Articular chondrocyte of knee joint (primary cell): ENCODE measurements at places on chromosomes 2 and 18. TPM values are rescaled to one million over a fixed set of nuclear protein-coding genes. Genes with fewer than 3 reads are reported as not detected.

The MSTN gene
- total RNA-seq: 0.13 and 0.32 TPM in 2 replicates

The ZSWIM2 gene
- under 0.01 TPM in 1 of 2 replicates, not detected in the other for total RNA-seq

The SPDYA gene
- total RNA-seq: 0.86 and 1.3 TPM in 2 replicates

The SGPP2 gene
- total RNA-seq: not detected in 2 replicates

The LAMA3 gene
- total RNA-seq: 3.9 and 7.1 TPM in 2 replicates

The SERPINB12 gene
- total RNA-seq: not detected in 2 replicates

The IGFBP5 gene
- total RNA-seq: 706 and 1,050 TPM in 2 replicates

The MC5R gene
- not detected in 2 replicates for total RNA-seq

The DES gene
- total RNA-seq: 0.76 and 1.6 TPM in 2 replicates

The TGFA gene
- total RNA-seq: 0.91 and 2.5 TPM in 2 replicates

The CD207 gene
- total RNA-seq: not detected in 2 replicates

The ANTXR1 gene
- total RNA-seq: 393 and 403 TPM in 2 replicates

The EIF4E2 gene
- 99.6 and 115 TPM in 2 replicates for total RNA-seq

The PDCD1 gene
- total RNA-seq: not detected in 2 replicates

The KCNE4 gene
- 43.4 and 63.8 TPM in 2 replicates for total RNA-seq

The GALNT5 gene
- 59.5 and 82.7 TPM in 2 replicates for total RNA-seq

The PUM2 gene
- total RNA-seq: 45.1 and 54.3 TPM in 2 replicates

The DAPL1 gene
- total RNA-seq: 0.22 TPM in 1 of 2 replicates, not detected in the other

The GCG gene
- not detected in 2 replicates for total RNA-seq

The MRO gene
- 0.39 and 0.43 TPM in 2 replicates for total RNA-seq

The BOLL gene
- not detected in 2 replicates for total RNA-seq

The GKN2 gene
- not detected in 2 replicates for total RNA-seq

The HOXD1 gene
- not detected in 2 replicates for total RNA-seq

The CDH20 gene
- total RNA-seq: not detected in 2 replicates

The TAF4B gene
- 4.6 and 5.0 TPM in 2 replicates for total RNA-seq

The NEU2 gene
- not detected in 2 replicates for total RNA-seq

The COLEC12 gene
- 28.0 and 38.5 TPM in 2 replicates for total RNA-seq

The POU3F3 gene
- not detected in 2 replicates for total RNA-seq

The KLHL41 gene
- total RNA-seq: 0.54 and 0.91 TPM in 2 replicates

The VWC2L gene
- total RNA-seq: not detected in 2 replicates
